Right hindlimb (tissue), 1 donor: ENCODE measurements at places on chromosomes 12 and 14.

DNA sequence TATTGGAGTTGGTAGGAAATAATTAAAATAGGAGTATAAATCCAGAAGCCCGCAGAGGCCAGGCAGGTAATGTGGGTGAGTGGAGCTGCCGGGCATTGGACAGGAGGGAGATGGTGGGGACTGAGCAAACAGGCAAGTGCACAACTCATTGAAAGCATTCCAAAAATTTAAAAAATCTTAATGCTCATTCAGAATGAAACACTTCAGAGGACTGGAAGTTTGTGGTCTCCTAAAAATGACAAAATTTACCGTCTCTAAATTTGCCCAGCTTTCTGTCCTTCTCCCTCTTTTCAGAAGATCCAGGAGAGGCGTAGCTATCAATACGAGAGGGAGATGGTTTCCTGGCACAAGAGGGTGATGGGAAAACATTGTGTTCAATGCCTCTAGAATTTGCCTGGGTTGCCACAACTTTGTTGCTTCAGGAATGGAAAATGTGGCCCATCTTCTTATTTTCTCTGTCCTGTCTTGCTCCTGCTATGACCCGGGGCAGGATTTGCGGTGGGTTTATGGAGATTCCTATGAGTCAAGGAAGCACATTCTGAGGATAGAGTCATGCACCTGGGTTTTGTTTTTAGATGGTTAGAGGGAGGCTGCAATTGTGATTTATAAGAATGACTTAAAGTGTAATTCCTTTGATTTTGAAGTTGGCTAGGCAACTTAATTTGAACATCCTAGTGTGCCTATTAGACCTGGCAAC is 72.2 kb downstream of the BORCS5 start:
- DNase-seq, result no peak

- no peak for DNase-seq
These were observed 69.7 kb downstream of the MGAT4C start for GRCh38 chr12:86186449-86186848.

DNA sequence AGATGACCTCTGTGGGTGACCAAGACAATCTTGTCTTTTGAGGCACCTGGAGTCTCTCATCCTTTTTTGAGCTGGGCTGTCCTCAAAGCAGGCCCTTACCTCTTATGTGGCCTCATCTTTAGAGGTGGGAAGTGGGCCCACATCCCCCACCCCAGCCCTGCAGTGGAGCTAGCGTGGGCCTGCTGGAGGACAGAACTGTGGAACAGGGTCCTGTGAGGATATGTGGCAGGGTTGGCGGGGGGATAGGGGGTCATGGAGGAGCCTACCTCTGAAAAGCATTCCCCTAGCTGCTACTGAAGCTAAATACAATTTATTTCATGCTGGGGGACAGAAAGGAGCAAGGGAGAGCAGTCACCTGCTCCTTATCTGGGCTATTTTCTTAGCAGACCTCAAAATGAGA is 457 bp upstream of the GPD1 start:
- no peak for DNase-seq

GRCh38 chr14:68651652-68652432 is 141.0 kb downstream of the ZFP36L1 start:
- peak; percentile 49 for DNase-seq
